ENCODE measurements at places on chromosomes 4 and X. TPM values are rescaled to one million over a fixed set of nuclear protein-coding genes. Genes with fewer than 3 reads are reported as not detected.

GABRE gene
- 1.8 TPM for total RNA-seq

BGN gene
- total RNA-seq: 87.7 TPM

ADGRA3 gene
- 27.3 TPM for total RNA-seq

DNA sequence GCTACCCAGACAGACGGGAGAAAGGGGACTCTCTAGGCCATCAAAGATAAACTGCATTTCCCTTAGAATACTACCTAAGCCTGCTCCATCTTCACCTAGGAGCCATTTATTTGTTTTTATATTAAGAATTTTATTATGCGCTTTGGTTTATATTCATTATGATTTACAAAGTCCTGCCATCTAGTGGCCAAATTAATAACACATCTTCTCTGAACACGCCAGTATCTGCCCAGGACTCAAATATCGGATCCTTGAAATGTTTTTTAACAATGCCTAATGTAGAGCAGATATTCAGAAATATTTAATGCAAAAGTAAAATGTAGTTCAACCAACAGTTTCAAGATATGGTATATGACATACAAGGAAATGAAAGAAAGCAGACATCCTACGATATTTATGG lies 20.8 kb upstream of the PRPS2 start:
- H3K4me1 ChIP-seq: no peaks in the 10 kb centered on the region
- H3K27me3 ChIP-seq: no peaks in the 10 kb centered on the region
- no peak for DNase-seq
- H3K27ac ChIP-seq: no peak overlapping the region
- H3K36me3 ChIP-seq: no peaks in the 10 kb centered on the region

DNA sequence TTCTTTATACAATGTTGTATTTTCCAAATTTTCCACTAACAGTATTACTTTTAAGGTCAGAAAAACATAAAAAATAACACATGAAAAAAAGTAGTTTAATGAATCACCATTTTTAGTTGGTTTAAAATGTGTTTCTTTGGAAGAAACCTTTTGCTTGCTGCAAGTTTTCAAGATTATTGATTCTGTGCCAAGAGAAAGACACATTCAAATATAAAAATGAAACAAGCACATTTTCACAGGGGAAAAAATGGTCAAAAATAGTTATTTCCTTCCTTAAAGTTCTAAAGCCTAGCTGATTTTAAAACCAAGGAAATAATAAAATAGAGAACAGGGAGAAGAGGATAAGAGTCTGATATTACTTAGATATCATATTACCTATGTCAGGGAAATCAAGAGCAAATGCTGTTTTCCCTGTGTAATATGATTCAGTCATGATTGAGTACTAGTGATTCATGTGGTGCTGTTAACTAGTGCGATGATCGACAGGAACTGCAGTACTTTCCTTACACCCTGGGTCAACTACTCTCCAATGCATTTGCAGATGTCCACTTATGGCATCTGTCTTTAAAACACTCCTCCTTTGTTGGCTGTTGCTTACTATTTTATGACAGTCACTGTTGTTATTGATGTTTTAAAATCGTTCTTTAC lies 103.8 kb downstream of the CAMK2D start:
- no peak overlapping the region for H3K27ac ChIP-seq
- no peaks in the 10 kb centered on the region for H3K36me3 ChIP-seq
- DNase-seq: peak; percentile 63
- no peaks in the 10 kb centered on the region for H3K4me1 ChIP-seq
- H3K27me3 ChIP-seq: no peaks in the 10 kb centered on the region

GRCh38 chrX:63746278-63746677 lies 38.7 kb downstream of the ARHGEF9 start:
- H3K27ac ChIP-seq: no peak overlapping the region
- no peak overlapping the region for H3K4me3 ChIP-seq
- H3K4me1 ChIP-seq: no peaks in the 10 kb centered on the region
- DNase-seq: no peak
- H3K36me3 ChIP-seq: no peaks in the 10 kb centered on the region

- no peaks in the 10 kb centered on the region for H3K4me1 ChIP-seq
- DNase-seq: no peak
- no peaks in the 10 kb centered on the region for H3K36me3 ChIP-seq
- no peak overlapping the region for H3K27ac ChIP-seq
- H3K27me3 ChIP-seq: no peaks in the 10 kb centered on the region
Measured at GRCh38 chr4:137800861-137801260, 268.6 kb upstream of the PCDH18 start.

- H3K27me3 ChIP-seq: no peaks in the 10 kb centered on the region
- peak; percentile 89 for DNase-seq
Measured at GRCh38 chr4:83552924-83553323, 17.0 kb downstream of the GPAT3 start.

DNA sequence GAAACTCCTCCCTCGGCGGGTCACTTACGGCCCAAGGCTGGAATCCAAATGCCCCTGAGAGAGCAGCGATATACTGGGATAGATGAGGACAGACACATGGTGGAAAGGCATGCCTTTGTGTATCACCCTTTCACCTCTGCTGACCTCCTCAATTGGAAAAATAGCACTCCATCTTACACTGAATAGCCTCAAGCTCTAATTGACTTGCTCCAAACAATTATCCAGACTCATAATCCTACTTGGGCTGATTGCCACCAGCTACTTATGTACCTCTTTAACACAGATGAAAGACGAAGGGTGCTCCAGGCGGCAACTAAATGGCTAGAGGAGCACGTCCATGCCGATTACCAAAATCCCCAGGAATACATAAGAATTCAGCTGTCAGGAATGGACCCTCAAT lies 1142.2 kb downstream of the ARAP2 start:
- H3K4me1 ChIP-seq: no peaks in the 10 kb centered on the region
- no peaks in the 10 kb centered on the region for H3K27me3 ChIP-seq
- DNase-seq: no peak

DNA sequence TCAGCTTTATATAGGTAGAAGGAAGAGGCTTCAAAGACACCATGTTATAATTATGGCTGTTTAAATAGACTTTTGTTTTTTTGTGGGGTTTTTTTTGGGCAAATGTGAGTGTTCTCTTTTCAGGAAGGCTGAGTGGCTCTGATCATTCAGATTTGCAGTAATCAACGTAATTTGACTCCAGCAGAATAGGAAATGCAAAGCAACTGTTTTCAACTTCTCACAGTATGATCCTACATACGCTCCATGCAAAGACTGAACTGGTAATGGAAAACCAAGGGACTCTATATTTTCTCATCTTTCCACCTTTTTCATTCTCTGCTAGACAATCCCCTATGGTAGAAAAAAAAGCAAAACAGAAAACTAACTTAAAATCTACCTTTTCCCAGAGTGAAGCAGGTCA lies 10.8 kb downstream of the ADH1B start:
- H3K4me1 ChIP-seq: no peaks in the 10 kb centered on the region
- no peak overlapping the region for H3K4me3 ChIP-seq
- no peaks in the 10 kb centered on the region for H3K27me3 ChIP-seq
- H3K36me3 ChIP-seq: no peaks in the 10 kb centered on the region
